Vagina (tissue), 2 donors: ENCODE measurements at places on chromosomes 6 and 20. TPM values are rescaled to one million over a fixed set of nuclear protein-coding genes. Genes with fewer than 3 reads are reported as not detected.

Gene TSBP1
- not detected for total RNA-seq

DNA sequence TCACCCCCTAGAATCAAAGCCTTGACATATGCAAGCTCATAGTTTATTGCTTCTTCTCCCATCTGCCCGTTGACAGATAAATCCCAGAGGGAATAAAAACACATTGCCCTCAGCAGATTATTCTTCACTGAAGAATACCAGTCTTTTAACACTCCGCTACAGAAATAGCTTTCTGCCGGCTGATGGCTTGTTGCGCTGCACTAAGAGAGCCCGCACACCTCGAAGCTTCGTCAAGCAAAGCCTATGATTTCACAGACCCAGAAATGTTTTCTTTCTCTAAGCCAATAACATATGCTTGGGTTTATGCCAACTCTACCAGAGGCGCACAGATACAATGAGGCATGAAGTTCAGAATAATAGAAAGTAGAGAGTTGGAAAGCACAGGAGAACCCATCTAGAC lies 208.9 kb upstream of the FOXQ1 start:
- no peak for DNase-seq

- DNase-seq: no peak
These were observed 11.5 kb downstream of the BPI start for GRCh38 chr20:38315290-38315966.

DNA sequence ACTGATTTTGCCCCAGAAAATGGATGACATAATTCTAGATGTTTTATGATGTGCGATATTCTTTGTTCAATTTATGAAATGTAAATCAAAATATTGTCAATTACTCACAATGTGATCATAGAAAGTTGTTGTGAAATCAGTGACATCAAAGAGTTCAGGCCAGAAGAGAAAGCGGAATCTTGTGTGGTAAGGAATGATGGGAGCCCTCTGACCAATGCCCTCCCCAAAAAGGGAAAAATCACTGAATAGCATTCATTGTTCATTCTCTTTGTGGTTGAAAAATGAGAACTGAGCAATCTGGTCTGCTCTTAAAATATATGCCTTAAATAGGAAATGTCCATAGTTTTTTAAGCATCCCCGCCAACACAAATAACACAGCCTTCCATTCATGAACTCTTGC lies 247.1 kb upstream of the GRIK2 start:
- DNase-seq: no peak

GRCh38 chr20:51154708-51155690 lies 132.1 kb upstream of the KCNG1 start:
- peak; percentile 46 for DNase-seq
